ENCODE measurements at places on chromosomes 3 and 15. TPM values are rescaled to one million over a fixed set of nuclear protein-coding genes. Genes with fewer than 3 reads are reported as not detected.

Gene CHL1
- 11.5 TPM for total RNA-seq

Gene GRIP2
- total RNA-seq, result 1.2 TPM

Gene ANKUB1
- total RNA-seq, result 6.7 TPM

Gene TRIM42
- not detected for total RNA-seq

Gene CA12
- 2.2 TPM for total RNA-seq

Gene EPHA6
- total RNA-seq, result 0.31 TPM

Gene FOXB1
- total RNA-seq, result not detected

Gene DAPK2
- total RNA-seq, result 58.1 TPM

Gene PCYT1A
- 67.4 TPM for total RNA-seq

Gene CPN2
- not detected for total RNA-seq

Gene NCBP2
- 47.9 TPM for total RNA-seq

Gene MOBP
- total RNA-seq, result 0.14 TPM

Gene ATP2C1
- total RNA-seq, result 126 TPM

Gene CHRNA5
- 0.23 TPM for total RNA-seq

Gene KCNH8
- 0.94 TPM for total RNA-seq

Gene MKRN2OS
- 1.1 TPM for total RNA-seq

Gene CXCR6
- 1.5 TPM for total RNA-seq

Gene NLGN1
- 22.2 TPM for total RNA-seq

Gene CAPN3
- 20.9 TPM for total RNA-seq

Gene PLA1A
- 7.3 TPM for total RNA-seq

Gene ZNF639
- total RNA-seq, result 25.2 TPM

Gene RBM6
- 126 TPM for total RNA-seq

Gene EFCAB12
- total RNA-seq, result 3.8 TPM

Gene OSTN
- not detected for total RNA-seq

Gene NPAP1
- total RNA-seq, result not detected

Gene SLC7A14
- 0.06 TPM for total RNA-seq

Gene EFCC1
- 7.4 TPM for total RNA-seq

Gene PP2D1
- not detected for total RNA-seq

Gene CCNL1
- 91.1 TPM for total RNA-seq

Gene ASB14
- 0.74 TPM for total RNA-seq

Gene COL8A1
- total RNA-seq, result 84.6 TPM

Gene PDE8A
- 87.7 TPM for total RNA-seq

Gene PSTPIP1
- 27.8 TPM for total RNA-seq

Gene PAQR5
- 2.3 TPM for total RNA-seq

Gene COLQ
- total RNA-seq, result 5.1 TPM

Gene FSIP1
- total RNA-seq, result 1.4 TPM

Gene IQCF5
- total RNA-seq, result not detected

Gene SUCLG2
- 68.4 TPM for total RNA-seq

Gene CAND2
- total RNA-seq, result 5.9 TPM

Gene TMEM40
- 2.0 TPM for total RNA-seq

Gene HDDC3
- 16.9 TPM for total RNA-seq

Gene SCG5
- 4.9 TPM for total RNA-seq

Gene GOLGA8G
- not detected for total RNA-seq

Gene AMT
- total RNA-seq, result 9.5 TPM

Gene ZNF445
- 16.3 TPM for total RNA-seq

Gene MCTP2
- 34.9 TPM for total RNA-seq

Gene CLDN18
- total RNA-seq, result 316 TPM

Gene C3orf22
- 0.28 TPM for total RNA-seq
